ENCODE measurements at places on chromosomes 3 and 15.

DNA sequence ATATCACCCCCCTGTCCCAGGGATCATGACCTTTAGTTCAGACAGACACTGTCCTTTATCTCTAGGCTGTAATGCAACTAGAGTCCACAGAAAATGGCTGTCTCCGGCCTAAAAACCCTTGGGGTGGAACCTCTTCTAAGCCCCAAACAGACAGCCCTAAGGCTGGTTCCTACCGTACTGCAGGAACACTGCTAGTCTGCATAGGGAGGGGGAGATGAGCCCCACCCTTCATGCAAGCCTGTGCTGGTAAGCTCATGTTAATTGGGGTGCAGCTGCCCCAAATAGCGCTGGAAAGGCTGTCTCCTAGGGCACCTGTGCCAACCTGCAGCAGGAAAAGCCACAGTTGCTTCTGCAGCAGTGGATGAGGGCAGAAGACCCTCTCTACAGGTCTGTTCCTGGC is 252.1 kb upstream of the MDFIC2 start:
- no peak for DNase-seq

DNA sequence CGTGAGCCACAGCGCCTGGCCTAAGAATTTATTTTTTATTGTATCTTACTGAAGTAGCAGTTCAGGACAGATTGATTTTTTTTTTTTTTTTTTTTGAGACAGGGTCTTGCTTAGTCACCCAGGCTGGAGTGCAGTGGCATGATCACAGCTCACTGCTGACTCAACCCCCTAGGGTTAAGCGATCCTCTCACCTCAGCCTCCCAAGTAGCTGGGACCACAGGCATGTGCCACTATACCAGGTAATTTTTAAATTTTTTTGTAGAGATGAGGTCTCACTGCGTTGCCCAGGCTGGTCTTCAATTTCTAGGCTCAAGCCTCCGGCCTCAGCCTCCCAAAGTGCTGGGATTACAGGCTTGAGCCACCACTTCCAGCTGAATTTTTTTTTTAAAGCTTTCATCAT is 99.8 kb upstream of the HERC1 start:
- DNase-seq: no peak

DNA sequence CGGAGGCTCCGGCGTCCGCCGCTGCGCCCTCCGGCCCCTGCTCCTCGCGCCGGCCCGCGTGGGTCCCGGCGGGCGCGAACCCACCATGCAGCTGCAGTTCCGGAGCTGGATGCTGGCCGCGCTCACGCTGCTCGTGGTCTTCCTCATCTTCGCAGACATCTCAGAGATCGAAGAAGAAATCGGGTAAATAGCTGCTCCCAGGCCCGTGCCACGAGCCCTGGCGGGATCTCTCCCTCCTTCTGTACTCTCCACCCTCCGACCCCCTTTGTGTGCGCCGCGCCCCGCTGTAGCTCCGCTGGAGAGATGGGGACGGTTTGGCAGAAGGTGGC is 263 bp downstream of the ST8SIA2 start:
- DNase-seq: no peak

- DNase-seq: no peak
Measured at GRCh38 chr3:108486338-108486737, 24.1 kb downstream of the MYH15 start.

- no peak for DNase-seq
Measured at GRCh38 chr3:139265131-139266016, 78.4 kb upstream of the MRPS22 start.

GRCh38 chr15:66415360-66415759 is 28.6 kb downstream of the MAP2K1 start:
- DNase-seq: no peak

DNA sequence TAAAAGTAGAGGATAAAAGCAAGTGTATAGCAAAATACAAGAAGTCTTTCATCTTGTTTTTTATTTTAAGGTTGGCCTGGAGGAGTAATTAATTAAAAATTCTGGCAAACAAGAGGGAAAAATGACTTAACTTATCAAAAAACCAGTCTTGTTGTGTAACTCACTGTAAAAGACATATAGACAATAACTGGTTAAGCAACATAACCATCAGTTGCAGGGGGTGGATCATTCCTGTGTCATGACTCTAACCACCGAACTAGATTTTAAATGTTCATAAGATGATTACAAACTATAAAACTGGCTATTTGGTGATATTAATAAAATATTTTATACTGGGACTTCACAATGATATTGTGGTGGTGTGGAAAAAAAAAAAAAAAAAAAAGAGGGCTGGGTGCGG is 130.6 kb downstream of the STAG1 start:
- peak; percentile 33 for DNase-seq

DNA sequence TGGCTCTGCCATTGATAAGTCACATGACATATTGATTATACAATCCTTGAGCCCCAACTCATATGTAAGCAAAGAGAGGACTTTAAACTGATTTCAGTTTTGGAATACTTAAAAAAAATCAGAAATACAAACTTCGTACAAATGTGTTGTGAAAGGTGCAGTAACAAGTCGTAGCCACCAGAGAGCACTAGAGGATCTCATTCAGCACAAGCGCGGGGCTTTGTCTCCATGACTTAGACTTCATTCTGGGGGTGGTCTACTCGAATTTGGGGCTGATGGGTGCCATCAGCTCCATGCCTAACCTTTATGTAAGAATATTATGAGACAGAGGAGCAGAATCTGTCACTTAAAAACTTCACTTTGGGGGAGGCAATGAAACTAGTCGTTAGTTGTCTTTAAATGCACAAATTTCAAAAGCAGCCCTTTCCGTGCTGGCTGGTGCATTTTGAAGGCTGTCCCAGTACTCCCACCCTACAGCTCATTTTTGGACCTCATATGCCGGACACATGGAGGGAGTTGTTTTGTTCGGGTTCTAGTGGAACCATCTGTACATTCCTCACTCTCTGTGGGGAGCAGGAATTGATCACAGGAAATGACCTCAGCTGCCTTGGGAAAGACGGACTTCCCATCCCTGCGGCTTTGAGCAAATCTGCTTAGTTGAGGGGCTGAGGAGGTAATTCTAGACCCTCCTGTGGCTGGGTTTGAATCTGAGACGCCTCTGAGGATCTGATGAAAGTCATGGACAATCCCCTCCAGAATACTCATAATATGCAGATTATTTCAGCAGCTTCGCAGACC is 27.5 kb upstream of the MASP1 start:
- no peak for DNase-seq

DNA sequence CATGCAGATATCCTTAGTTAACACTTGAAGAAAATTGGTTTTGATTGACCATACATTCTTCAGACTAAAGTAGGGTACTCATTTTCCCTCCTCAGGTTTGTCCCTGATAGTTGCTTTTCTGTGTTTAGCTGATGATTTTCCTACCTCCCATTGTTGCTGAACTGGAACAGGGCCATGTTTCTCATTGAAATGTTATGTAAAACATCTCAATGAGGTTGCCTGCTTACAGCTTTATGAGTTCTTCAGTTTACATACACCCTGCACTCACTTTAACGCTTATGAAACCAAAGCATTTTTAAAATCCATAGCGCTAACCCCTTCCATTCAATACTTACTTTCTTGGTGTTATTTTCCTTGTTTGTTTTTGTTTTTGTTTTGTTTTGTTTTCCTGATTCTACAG is 61.9 kb downstream of the HMG20A start:
- no peak for DNase-seq

DNA sequence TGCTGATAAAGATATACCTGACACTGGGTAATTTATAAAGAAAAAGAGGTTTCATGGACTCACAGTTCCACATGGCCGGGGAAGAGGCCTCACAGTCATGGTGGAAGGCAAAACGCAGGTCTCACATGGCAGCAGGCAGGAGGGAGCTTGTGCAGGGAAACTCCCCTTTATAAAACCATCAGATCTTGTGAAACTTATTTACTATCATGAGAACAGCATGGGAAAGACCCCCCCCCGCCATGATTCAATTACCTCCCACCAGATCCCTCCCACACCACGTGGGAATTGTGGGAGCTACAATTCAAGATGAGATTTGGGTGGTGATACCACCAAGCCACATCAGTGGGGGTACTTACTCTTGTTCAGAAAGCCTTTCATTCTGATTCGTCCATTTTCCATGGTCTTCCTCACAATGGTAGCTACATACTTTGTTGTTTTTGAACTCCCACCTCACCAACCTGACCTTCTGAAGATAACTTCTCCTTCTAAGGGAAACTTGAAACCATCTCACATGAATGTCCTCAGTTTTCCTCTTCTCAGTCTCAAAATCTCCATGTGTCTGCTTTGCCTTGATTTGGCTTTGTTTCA is 275.6 kb upstream of the PROK2 start:
- no peak for DNase-seq

- DNase-seq: no peak
Measured at GRCh38 chr15:27077790-27078189, 106.8 kb downstream of the GABRG3 start.

DNA sequence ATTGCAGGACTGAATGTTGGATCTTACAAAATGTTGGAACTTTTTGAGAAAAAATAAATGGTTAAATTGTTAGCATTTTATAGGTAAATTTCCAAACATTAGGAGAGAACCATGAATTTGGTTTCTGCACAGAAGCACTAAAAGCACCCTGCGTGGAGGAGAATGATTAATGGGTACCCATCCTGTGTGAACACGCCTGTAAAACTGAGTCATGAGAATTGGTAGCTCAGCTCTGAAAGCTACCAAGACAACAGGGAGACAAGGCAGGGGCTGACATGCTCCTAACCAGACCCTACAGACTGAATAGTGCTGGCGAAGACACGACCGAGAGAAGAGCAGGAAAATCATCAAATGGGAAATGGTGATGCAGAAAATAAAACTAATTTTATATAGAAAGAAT is 32.4 kb upstream of the MTMR10 start:
- peak; percentile 74 for DNase-seq

DNA sequence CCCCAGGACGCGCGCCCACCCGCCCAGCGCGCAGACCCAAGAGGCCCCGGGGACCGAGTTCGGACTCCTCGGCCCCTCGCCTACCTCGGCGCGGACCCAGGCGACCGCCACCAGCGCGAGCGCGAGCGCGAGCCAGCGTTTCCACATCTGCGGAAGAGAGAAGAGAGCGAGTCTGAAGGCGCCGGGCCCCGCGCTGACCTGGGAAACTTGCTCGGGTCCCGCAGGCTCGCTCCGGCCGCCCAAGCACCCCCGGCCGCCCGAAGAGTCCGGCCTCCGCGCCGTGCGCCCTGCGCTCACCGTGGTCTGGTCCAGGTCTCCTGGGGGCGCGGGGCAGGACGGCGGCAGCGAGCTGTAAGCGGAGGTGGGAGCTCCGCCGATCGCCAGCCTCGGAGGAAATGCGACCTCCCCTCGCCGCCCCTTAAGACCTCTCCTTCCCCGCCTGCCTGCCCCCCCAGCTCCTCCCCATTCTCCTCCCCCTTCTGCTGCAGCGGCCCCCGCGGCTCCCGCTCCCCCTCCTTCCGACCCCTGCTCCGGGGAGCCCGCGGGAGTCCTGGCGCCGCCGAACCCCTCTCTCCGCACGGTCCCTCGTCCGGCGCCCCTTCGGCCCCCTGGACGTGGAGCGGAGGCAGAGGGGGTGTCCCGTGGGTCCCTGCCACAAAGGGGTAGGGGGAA is at the start of gene FSTL1:
FSTL1 (minus strand) TSS at position 393 of the 672 bp plus-strand sequence; CDS start at position 147, 246 bp downstream.
- DNase-seq: no peak

- no peak for DNase-seq
Measured at GRCh38 chr3:128841926-128842920, 37.2 kb upstream of the ACAD9 start.

GRCh38 chr3:64345371-64345770 is 120.1 kb upstream of the PRICKLE2 start:
- DNase-seq: no peak

DNA sequence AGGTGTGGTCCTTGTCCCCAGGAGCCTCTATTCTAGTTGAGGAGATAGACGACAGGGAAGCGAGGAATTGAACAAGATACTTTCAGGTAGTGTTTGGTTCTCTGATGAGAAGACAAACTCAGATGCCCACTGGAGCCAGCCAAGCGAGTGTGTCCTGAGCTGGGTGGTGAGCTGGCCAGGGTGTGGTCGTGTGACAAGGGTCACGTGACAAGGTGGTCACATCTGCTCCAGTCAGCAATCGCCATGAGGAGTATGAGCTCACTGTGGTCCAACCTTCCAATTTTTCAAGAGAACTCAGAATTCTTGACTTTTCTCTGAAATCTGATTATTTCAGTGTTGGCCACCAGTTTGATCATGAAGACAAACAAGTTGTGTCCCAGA is 39.5 kb downstream of the SLC6A6 start:
- no peak for DNase-seq

GRCh38 chr15:99473981-99474906 is 91.5 kb upstream of the MEF2A start:
- DNase-seq: no peak

- no peak for DNase-seq
Measured at GRCh38 chr3:51668756-51669155, 2.3 kb upstream of the TEX264 start.

- DNase-seq: no peak
Measured at GRCh38 chr15:100230784-100231183, 111.0 kb downstream of the ADAMTS17 start.

GRCh38 chr3:15451216-15452113 is 24.1 kb downstream of the EAF1 start:
- DNase-seq: no peak

- no peak for DNase-seq
Measured at GRCh38 chr3:41943311-41943843, 18.5 kb downstream of the ULK4 start.

DNA sequence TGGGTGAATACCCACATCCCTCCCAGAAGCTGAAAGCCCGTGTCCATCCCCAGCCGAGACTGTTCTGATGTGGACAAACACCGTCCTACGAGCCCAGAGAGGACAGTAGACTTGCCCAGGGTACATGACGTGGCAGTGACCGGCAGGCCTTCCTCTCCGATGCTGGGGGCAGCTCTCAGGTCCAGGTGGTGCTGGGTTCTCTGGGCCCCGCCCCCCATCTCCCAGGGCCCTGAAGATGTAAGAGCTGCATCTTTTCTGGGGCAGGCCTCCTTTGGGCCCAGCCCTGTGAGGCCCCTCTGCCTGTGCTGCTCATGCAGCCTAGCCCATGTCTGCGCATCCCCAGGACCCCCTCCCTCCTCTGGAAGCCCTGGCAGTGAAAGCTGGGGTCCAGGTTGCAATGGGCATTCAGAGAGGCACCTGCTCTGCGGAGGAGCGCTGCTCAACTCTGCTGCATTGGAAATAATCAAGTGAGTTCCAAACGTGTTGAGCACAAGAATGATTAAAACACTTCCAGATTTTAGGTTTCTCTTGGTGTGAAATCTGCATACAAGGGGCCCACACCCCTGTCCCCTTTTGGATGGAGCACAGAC is 71.9 kb downstream of the FBLN2 start:
- DNase-seq: no peak

GRCh38 chr3:44330444-44330843 is 8.1 kb upstream of the TCAIM start:
- no peak for DNase-seq

- DNase-seq: no peak
Measured at GRCh38 chr3:66722675-66723074, 221.9 kb upstream of the LRIG1 start.
